ENCODE measurements at places on chromosomes 2 and 18. TPM values are rescaled to one million over a fixed set of nuclear protein-coding genes. Genes with fewer than 3 reads are reported as not detected.

DNA sequence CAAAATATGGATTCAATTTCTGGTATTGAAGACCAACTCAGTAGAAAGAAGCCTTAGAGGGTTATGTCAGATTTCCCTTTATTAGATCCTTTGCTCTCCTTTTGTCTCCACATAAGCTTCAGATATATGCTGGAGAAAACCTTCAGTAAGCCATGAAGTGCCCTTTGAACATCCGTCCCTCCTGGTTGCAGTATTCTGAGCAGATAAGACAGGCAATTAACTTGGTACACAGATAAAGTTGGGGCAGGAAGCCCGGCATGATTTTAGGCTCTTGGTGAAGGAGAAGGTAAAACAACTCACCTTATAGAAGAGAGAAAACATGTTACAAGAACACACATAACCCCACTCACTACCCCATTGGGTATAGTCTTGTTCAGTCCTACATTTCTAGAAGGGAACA, 76.4 kb downstream of the SRD5A2 start:
- no peak for DNase-seq

DNA sequence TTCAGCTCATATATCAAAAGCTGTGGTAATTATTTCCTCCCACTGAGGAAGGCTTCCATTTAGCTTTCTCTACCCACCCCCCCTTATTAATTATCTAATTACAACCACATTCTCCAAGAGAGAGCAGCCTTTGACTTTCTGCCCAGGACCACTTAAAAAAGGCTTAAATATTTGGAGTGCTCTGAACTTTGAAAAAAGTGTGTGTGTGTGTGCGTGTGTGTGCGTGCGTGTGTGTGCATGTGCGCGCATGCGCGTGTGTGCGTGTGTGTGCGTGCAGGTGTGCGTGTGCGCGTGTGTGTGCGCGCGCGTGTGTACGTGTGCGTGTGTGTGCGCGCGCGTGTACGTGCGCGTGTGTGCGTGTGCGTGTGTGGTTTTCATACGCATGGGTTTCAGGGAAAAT, 57.8 kb downstream of the TWIST2 start:
- DNase-seq: no peak

DNA sequence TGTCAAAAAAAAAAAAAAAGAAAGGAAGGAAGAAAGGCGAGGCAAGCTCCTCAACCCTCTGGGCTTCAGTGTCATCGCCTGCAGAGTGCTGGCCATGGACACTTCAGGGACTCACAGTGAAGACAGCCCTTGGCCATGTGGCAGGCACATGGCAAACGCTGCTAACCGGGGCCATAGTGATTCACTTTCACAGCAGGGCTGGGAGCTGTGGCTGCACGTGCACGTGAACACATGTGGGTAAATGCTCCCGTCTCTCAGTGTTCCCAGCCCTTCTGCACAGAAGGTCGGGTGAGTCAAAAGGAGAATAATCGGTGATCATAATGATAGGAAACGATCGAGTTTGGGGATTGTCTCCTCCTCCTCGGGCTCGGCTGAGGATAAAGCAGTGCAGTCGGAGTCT, 46.1 kb upstream of the UBE2F start:
- DNase-seq: peak; percentile 50

DNA sequence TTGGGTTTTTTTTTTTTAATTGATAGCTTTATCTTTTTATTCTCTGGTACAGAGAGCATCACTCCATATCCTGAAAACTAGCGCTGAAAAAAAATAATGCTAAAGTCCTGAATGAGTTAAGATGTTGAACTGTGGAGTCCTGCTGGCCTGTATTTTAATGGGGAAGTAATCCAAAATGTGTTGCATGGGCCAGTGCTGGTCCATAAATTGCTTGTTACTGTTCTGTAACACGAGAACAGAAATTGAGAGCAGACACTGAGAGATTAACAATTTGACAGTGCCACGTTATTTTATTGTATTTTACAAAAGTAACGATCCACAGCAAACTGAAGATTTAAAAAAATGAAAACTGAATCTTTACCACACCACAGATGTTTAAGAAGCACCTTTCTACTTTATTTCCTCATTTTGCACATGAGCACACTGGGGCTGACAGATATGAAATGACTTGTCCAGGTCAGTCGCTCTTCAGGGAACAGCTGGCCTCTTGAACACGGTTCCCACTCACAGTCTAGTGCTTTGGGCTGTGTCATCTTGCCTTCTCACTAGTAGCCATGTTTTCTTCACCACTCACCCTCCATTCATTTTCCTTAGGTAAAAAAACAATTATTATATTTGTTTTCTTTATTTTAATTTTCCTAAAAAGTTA, 35.3 kb downstream of the ZCCHC2 start:
- DNase-seq: no peak

DNA sequence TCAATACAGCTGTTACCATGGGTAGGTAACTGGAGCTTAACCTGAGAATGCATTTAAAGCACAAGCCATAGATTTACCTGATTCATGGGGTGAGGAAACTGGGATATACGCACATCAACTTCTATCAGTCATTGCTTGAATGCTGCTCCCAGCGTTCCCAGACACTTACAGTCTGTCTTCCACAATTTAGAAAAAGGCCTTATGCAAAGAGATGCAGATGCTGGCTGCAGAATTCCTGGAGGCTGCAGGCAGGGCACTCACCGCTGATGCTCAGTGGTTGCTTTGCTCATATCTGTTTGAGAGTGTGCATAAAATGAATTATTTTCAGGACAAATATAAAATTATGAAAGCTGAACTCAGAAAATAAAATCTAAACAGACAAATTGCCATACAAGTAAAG, 950.7 kb upstream of the PIK3C3 start:
- no peak for DNase-seq

GRCh38 chr2:165562233-165562632, 92.7 kb downstream of the CSRNP3 start:
- no peak for DNase-seq

DNA sequence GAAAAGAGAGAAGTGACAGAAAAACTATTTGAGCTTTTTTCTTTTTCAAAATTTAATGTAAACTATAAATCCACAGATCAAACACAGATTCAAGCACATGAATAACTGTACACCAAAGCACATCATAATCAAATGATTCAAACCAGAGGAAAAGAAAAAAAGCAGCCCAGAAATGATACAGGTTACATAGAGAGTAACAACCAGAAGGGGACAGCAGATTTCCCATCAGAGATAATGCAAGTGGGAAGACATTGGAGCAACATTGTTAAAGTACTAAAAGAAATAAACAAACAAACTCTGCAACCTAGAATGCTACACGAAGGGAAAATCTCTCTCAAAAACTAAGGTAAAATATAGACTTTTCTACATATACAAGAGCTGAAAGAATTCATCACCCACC, 34.5 kb downstream of the CMPK2 start:
- DNase-seq: no peak

- DNase-seq: no peak
Observed at GRCh38 chr2:42236911-42237310, 67.8 kb downstream of the EML4 start.

DNA sequence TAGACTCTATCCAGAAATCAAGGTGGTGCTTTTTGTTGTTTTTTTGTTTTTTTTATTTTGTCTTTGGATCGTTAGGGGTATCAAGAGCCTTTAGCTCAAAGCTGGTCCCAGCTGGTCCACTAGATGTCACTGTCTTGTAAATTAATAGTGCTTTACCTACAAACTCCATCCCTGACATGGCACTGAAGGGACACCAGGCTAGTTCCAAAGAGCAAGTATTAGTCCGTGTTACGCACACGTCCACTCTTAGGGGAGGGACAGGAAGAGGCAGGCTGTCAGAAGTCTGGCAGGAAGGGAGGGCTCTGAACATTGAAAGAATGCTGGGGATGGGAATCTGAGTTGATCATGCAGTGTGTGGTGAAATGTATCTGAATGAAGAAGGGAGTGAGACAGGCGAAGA, 85.9 kb upstream of the CCBE1 start:
- DNase-seq: no peak

Gene CCDC142
- 4.5 TPM for polyA plus RNA-seq

Measured in BJ (cell line).